ENCODE measurements at places on chromosomes 11 and 22.

- DNase-seq, result no peak
These were observed 22.8 kb downstream of the PITPNB start for GRCh38 chr22:27896245-27896644.

GRCh38 chr22:19533049-19533626 is 8.9 kb upstream of the CLDN5 start:
- no peak for DNase-seq

DNA sequence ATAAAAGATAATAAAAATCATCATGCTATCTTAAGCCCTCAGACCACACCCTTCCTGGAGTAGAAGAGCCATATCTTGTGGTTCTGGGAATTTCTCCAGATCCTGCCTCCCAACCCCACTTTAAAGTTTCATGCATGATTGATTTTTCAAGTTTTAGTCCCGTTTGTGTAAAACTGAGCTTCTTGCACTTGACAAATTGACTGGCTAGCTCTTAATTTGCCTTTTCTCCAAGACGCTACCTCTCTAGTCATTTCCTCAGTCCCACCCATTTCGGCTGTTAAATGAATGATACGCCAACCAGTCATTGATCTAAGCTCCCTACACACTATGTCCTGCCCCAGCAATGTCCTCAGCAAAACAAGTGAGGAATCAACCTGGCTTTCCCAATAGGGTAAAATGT is 71.8 kb upstream of the TEAD1 start:
- no peak for DNase-seq

DNA sequence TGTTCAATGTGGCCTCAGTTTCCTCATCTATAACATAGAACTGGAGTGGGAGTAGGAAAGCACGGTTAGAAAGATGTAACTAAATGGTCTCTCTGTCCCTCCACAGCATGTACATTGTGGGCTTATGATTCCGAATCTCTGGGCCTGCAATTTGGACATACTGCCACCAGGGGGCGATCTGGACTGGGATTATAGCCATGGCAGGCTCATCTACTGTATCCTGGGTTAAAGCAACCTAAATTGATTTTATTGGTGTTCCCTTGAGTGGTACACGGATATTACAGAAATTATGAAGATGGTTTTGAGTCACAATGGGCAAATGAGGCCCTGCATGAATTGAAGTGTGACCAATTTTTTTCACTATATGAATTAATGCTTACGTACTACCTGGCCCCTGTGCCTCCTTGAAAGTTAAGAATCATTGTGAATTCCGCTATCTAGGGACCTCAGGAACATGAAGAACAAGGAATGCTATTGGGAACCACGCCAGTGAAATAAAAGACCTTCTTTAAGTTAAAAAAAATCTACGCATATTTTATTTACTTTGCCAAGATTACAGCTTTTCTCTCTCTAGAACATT is 32.9 kb downstream of the TST start:
- DNase-seq, result peak; percentile 7

DNA sequence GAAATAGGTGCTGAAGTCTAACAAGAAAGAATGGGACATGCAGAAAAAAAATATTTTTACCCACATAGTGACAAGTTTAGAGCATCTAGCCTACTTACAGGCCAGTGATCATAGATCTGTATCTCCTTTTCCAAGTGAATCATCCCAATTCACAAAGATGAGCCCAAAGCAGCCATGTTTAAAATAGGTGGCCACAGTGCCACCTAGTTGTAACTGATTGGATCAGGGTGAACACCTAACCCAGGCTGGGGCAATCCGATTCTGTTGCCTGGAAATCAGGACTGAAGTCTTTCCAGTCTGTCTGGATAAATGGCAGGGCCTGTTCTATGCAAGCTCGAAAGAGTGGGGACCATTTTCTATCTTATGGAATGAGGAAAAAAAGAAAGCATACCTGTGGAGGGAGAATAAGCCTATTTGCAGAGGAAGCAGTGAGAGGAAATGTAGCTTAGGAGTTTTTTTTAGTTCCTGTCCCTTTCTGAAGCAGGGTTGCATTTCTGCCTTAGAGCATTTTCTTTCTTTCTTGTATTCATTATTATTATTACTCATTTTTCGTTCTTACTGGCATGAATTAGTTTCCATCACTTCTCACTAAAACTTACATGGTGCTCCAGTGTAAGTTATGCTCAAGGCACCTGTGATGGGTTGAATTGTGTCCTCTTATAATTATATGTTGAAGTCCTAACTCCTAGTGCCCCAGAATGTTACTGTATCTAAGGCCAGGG is 113.2 kb upstream of the RAG2 start:
- DNase-seq, result no peak

- no peak for DNase-seq
These were observed 20.4 kb downstream of the HPS4 start for GRCh38 chr22:26463101-26463661.

- no peak for DNase-seq
These were observed 72.9 kb upstream of the WNT7B start for GRCh38 chr22:46049726-46050450.

DNA sequence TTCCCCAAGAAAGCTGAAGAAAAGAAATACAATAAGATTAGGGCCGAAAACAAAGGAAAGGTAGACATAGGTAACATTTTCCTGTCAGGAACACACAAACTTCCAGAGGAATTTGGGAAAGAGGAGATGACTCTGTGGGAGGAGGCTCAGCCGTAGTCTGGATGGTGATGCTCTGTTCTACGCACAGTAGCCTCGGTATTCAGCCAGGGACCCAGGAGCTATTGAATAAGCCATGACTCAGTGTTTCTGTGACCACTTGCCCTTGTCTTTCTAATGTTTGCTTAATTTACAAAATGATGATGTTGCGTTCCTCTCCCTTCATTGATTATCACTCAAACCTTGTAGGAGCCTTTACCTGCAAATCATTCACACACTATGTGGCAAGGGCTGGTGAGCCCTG is 745.0 kb downstream of the NTM start:
- DNase-seq, result no peak

- DNase-seq, result no peak
These were observed 8.2 kb downstream of the AP1B1 start for GRCh38 chr22:29380032-29380781.

- DNase-seq, result no peak
These were observed 48.8 kb downstream of the FBLN1 start for GRCh38 chr22:45551310-45552016.

GRCh38 chr11:33935461-33936456 is 43.9 kb upstream of the LMO2 start:
- DNase-seq, result no peak

GRCh38 chr11:69915151-69915500 is 95.9 kb upstream of the FGF3 start:
- DNase-seq, result no peak

DNA sequence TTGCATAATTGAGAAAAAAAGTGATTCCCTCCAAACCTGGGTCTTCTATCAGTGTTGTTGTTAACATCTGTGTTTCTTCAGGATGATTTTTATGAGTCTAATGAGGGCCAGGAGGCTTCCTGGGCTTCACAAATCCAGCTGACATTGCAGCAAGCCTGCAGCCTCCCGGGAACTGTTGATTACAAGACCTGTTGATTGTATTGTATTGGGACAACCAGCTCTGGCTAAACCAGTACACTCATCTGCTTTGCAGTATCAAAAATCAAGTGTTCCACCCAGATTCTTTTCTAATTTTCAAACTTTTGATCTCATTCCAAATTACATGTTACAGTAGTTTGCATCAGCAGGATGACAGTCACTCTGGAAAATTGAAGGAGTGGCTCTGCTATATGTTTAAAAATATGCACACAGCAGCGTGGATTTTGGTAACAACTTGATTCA is 16.1 kb upstream of the PRSS23 start:
- DNase-seq, result no peak

DNA sequence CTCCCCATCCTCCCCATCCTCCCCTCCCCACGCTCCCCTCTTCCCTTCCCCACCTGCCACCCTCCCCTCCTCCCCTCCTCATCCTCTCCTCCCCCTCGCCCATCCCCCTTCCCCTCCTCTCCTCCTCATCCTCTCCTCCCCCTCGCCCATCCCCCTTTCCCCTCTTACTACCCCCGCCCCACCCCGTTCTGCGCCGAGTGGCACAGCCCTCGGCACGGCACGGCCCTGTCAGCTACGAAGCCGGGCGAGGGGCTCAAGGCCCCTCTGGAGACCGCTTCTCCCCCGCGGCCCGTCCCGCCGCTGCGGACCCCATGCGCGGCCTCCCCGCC is 449.9 kb downstream of the OPCML start:
- peak; percentile 13 for DNase-seq

GRCh38 chr11:94100253-94100652 is 28.4 kb upstream of the PANX1 start:
- DNase-seq, result no peak

- no peak for DNase-seq
These were observed 171.8 kb downstream of the SOX6 start for GRCh38 chr11:16184588-16184987.

GRCh38 chr22:27776650-27776958 is 25.0 kb downstream of the MN1 start:
- DNase-seq, result no peak

DNA sequence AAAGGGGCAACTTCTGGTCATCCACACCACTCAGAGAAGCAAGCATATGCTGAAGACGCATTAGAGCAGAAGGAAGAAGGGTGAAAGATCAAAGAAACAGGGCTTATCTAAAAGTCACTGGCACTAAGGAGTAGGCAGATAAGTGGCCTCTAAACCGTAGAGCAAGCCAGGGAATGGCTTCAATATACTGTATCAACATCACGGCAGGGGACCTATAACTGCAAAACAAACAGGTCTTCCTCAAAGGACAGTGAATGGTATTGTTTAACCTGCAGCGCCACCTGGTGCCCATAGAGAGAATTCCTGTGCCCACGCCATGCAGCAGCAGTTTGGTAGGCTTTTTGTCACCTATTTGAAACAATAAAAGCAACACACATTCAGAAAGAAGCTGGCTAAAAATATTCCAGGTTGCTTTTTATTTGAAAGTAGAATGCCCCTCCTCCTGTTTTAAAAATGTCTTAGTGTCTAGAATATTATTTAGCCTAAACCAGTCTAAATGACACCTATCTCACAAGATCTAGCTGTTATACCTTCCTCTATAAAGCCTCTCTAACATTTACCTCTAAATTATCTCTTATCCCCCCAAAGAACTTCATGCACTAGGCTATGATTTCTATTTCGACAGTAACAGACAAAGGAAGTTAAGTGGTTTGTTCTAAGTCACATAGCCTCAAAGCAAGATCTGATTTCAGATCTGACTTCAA is 21.8 kb downstream of the SNX19 start:
- peak; percentile 60 for DNase-seq

DNA sequence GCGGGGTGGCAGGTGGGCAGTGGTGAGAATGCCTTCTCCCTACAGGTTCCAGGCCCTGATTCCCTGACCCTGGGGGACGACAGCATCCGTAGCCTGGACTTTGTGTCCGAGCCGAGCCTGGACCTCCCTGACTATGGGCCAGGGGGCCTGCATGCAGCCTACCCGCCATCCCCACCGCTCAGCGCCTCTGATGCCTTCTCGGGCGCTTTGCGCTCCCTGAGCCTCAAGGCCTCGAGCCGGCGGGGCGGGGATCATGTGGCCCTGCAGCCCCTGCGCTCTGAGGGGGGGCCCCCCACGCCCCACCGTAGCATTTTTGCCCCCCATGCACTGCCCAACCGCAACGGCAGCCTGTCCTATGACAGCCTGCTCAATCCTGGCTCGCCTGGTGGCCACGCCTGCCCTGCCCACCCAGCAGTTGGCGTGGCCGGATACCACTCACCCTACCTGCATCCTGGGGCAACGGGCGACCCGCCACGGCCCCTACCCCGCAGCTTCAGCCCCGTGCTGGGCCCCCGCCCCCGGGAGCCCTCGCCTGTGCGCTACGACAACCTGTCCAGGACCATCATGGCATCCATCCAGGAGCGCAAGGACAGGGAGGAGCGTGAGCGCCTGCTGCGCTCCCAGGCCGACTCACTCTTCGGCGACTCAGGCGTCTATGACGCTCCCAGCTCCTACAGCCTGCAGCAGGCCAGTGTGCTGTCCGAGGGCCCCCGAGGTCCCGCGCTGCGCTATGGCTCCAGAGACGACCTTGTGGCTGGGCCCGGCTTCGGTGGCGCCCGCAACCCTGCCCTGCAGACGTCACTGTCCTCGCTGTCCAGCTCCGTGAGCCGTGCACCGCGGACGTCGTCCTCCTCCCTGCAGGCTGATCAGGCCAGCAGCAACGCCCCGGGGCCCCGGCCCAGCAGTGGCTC is 7.9 kb downstream of the CCDC188 start:
- no peak for DNase-seq

GRCh38 chr22:25062386-25063085 is 110.0 kb downstream of the KIAA1671 start:
- DNase-seq, result peak; percentile 37

DNA sequence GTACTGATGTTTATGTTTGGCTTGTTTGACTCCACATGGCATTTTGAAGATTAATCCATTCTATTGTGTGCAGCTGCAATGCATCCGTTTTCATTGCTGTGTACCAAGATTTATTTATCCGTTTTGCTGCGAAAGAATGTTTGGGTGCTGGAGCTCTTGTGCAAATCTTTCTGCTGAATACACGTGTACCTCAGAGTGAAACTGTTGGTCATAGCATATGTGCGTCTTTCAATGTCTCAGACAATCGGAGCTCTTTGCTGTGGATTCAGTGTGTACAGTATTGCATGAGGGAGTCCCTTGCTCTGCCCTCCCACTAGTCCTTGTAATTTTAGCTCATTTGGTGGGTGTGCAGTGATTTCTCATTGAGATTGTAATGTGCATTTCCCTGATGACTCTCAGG is 545.4 kb downstream of the TBC1D22A start:
- no peak for DNase-seq

DNA sequence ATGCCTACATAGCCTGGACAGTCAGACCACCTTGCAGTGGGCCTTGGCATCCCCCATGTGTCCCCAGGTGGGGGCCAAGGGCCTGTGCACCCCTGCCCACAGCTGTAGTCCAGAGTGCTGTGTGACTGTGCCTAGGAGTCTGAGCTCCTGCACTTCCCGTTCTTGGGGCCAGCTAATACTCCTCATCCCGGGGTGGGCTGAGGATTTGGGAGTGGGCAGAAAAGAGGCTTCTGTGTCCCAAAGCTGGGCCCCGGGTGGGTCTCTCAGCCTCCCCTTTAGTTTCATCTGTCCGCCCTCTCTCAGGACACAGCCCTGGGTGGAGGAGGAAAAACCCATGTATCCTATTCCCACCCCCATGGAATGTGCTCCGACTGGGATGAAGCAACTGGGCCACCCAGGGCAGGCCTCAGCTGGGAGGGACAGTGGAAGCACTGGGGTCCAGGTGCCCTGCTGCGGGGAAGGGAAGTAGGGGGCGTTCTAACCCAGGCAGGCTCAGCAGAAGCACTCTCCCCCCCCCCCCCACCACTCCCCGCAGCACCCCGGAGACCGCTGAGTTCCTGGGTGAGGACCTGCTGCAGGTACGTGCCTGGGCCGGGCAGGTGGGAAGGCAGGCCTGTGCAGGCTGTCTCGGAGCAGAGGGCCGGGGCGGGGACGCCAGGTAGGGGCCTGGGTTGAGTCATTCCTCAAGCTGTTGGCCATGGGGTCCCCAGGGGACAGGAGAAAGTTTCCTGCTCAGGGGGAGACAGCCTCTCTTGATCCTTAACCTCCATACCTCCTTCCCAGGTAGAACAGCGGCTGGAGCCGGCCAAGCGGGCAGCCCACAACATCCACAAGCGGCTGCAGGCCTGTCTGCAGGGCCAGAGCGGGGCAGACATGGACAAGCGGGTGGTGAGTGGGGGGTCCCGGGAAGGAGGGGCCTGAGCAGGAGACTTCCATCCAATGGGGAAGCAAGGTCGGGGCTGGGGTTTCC is 1.4 kb downstream of the SH3BP1 start:
- no peak for DNase-seq

- no peak for DNase-seq
These were observed 140.8 kb downstream of the TBC1D22A start for GRCh38 chr22:46902998-46903916.

All from stimulated activated CD4-positive, alpha-beta T cell treated with anti-CD3 and anti-CD28 coated beads, Interleukin-4, amount 100 ng/mL, for 4 hours (primary cell).